ENCODE measurements at places on chromosomes 6 and 20.

DNA sequence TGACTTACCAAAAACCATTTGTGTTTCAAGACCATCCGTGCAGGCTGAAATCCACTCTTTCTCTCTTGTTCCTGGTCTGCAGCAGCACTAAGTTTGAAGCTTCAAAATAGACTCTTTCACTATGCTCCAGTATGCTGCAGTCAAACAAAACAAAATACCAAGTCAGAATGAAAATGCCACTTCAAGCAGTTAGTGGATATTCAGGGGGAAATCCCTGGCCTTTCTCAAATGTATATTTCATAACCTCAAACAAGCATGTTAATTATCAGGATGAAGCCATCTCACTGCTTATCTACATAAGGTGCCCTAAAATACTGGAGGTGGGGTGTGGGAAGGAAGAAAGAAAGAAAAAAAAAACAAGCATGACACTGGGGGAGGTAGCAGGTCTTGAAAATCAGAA, 103.5 kb downstream of the ATXN1 start:
- no peak for DNase-seq

GRCh38 chr6:121335087-121336008, 1.1 kb upstream of the TBC1D32 start:
- no peak for DNase-seq

- DNase-seq = no peak
Observed at GRCh38 chr6:158909938-158910337, 90.1 kb downstream of the RSPH3 start.

DNA sequence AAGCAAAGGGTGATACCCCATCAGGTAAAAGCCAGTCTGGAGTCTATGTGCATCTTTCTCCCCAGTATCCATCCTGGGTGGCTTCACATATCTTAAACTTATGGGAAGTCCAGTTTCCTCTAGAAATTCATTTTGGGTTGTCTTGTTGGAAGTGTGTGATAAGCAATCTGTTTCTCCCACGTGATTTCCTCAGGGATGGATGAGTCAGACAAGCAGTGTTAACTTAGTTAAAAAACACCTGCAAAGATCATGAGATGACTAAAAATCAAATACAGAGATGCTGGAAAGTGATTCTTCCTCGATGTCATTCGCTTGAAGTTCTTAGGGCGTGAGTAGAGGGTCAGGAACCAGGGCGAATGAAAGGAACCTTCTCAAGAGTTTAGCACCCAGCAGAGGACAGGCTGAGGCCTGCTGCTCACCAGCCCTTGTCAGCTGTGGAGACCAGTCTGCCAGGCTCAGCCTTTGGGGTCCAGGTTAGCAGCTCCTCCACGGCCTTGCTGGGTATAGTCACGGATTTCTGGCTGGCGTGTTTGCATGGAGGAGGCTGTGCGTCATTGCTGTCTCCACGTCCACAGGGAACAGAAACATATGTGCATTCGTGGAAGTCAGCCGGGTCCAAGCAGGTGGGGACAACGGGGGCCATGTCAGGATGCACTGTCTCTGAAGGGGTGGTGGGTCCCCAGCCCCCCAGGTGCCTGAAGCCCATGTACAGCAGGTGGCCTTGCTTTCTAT, 2.8 kb upstream of the PNPLA1 start:
- DNase-seq = no peak

- DNase-seq = no peak
Observed at GRCh38 chr6:100344761-100345160, 120.0 kb downstream of the SIM1 start.

- no peak for DNase-seq
Observed at GRCh38 chr6:11209906-11210305, 22.6 kb downstream of the NEDD9 start.

GRCh38 chr20:18879262-18879661, 65.7 kb downstream of the SCP2D1 start:
- DNase-seq = no peak

DNA sequence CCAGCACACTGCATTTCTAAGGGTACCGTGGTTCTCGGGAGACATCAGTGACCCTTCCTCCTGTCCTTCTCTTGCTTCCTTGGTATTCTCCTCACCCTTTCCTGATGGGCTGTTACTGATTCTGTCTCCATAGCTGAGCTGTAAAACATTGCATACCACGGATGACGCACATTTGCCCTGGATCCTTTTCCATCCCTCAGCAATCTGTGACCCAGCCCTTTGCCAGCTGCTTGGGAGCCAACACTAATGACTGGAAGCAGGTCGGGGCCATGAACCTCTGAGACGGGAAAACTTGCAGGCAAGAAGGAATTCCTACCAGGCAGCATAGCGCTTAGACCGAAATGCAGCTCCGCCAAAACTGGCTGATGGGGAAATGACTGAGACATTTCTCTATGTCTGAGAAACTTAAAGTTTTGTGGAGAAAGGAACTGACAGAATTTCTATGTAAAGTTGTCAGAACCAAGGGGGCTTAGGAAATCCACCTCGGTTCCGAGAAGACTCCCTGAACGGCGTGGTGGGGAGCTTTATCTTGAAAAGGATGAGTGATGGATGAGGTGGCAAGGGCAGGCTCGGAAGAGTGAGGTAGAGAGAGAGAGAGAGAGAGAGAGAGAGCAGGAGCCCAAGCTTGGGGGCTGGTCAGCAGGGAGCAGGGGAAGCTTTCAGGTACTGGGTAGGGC, 19.2 kb downstream of the TUBB2B start:
- no peak for DNase-seq

DNA sequence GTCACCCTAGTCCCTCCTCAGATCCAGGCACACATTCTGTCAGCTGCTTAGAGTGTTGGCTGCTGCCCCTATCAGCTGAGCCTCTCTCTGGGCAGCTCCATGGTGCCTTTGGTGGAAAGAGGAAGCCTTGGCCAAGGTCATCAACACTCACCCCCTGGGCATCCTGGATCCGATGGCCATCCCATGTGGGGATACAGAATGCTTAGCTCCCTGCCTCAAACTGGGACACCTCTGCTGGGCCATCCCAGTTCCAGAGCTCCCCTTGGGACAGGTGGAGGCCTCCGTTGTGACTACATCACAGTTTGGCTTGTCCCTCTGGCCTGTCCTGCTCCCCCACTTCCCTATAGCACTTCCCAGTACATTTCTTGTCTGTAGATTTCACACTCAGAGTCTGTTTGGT, 45.6 kb downstream of the TOX2 start:
- DNase-seq = no peak

DNA sequence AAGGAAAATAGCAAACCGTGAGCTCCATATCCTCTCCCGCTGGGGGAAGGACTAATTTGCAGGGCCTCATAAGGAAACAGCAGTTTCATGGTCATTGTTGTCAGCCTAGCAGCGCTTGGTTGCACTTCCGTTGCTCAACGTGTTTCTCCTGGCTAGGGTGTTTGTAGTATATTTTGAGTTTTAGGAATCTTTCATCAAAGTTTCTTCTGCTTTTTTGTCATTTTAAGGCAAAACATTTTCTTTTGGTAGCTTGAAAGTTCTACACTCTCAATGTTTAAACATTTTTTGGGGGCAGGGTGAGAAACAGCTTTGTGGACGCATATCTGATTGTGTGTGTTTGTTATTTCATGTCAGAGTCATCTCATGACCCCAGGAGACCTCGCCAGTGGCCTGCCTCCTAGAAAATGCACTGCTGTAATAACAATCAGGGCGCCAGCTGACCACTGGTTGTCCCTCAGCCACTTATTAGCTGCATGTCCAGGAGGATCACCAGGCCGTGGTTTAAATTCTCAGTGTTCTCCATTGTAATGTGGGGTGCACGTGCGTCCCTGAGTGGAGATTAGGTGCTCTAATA, 20.6 kb downstream of the JARID2 start:
- DNase-seq = no peak

GRCh38 chr6:146874278-146875018, 275.7 kb downstream of the ADGB start:
- DNase-seq = no peak

DNA sequence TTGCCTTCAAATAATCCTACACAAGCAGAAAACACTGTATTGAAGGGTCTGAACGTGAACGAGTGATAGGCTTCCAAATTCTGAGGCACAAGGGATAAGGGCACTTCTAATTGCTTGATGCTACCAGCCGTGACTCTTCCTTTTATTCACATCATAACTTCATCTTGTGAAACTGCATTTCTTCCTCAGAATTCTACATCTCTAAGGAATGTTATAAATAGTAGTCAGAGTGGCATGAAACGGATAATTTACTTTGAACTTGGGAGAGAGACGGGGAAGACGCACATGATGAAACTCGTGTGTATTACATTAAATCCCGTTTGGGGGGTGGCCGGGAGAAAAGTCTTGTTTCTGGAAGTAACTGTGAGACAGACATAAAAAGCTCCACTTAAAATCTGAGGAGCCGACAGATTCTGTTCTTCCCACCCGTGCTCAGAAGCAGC, 754 bp downstream of the HDDC2 start:
- no peak for DNase-seq

- no peak for DNase-seq
Observed at GRCh38 chr20:32609111-32609773, 24.1 kb upstream of the NOL4L start.

- no peak for DNase-seq
Observed at GRCh38 chr6:4935975-4936680, 67.7 kb downstream of the RPP40 start.

DNA sequence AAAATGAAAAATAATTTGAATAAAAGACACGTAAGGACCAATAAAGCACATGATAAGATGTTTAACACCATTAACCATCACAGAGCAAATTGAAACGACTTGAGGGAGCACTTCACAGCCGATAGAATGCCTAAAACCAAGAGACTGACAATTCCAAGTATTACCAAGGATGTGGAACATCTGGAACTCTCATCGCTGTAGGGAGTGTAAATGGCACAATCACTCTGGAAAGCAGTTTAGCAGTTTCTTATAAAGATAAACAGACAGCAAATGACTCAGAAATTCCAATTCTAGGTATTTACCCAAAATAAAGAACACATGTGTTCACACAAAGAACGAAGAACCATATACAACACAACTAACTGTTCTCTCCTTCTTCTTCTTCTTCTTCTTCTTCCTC, 8.5 kb upstream of the UBD start:
- DNase-seq = no peak

DNA sequence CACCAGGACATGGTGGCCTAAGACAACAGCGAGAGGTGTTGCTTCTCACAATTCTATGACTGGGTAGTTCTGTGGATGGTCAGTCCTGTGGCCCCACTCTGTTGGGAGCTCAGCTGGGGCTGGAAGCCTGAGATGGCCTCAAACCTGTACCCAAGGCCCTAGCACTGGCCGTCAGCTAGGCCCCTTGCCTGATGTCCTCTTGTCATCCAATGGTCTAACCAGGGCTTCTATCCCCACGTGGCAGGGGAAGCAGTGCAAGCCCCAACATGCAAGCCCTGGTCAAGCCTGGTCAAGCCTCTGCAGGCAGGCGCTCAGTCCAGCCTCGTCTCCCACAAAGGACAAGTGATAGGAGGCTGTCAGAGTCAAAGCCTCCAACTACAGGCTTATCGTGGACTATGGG, 196.5 kb upstream of the CST7 start:
- no peak for DNase-seq

DNA sequence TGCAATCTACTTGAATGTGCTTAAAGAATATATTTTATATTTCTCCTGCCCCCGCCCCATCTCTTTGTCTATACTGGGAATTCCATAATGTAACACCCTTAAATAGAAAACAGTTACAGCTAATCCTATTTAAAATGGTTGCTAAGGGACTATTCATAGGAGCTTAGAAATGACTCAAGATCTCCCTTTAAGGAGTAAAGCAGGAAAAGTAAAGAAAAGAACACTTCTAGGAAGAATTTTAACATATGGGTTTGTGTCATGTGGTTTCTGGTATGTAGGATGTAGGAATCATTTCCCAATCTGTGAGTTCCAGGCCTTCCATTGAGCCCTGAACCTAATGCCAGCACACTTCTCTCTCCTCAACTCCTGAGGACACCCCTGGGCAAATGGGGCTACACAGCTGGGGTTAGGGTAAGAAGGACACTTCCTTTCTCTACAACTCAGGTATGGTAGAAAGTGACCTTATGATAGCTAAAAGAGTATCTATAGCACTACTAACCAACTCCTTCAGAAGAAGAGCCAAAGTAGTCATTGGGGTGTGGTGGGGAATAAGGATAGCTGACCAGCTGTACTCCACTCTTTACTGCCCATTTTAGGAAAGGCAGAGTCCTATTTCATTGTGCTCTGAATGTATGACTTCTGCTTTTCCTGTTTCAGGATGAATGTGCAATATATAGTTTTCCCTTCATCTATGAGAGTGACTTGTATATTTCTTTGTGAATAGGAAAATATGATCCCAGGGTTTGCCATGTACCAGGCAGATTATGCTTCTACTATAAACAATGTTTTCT, 27.3 kb downstream of the RIMS1 start:
- DNase-seq = no peak

DNA sequence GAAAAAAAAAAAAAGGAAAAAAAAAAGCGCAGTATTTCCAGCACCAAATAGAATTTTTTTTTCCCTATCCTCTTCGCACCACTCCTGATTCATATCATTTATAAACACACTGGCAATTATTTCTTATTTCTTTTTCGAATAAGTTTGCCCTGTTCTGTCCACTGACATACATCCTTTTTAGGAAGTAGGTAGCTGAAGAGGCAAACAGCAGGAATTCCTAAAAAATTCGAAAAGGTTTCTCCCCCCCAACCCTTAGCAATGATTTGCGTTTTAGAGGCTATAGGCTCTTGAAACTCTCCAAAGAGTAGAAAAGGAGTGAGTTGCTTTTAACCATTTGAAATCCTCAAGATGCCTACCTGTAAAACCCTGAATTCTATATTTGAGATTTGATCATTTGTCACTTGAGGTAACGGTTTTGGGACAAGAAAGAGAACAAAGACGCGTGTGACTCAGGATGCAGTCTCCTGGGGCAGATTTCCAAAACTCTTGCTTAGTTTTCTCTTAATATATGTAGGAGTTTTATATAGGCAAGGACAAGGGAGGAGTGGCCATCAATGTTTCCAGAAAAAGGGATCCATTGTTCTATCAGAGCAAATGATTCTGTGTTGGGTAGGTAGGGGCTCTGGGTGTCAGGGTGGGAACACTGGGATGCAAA, 531 bp upstream of the CCN2 start:
- no peak for DNase-seq

- peak; percentile 82 for DNase-seq
Observed at GRCh38 chr20:31968291-31969126, 558 bp downstream of the XKR7 start.

DNA sequence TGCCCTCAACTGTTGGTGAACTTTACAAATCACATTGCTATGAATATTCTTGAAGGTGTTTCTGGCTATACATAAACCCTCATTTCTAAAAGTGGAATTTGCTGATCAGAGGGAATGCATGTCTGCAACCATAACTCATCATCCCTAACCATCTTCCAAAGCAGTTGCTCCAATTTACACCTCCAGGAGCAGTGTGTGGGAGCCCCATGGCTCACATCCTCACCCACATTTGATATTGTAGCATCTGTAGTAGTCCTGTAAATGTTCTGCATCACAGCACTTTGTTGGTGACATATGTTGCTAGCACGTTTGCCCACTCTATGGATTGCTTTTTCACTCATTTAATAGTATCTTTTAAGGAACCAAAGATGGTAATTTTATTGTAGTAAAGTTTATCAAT, 183.8 kb upstream of the SMLR1 start:
- no peak for DNase-seq

Data from effector CD4-positive, alpha-beta T cell (primary cell).